T1000 (cell line): ENCODE measurements at places on chromosomes 5 and 9.

DNA sequence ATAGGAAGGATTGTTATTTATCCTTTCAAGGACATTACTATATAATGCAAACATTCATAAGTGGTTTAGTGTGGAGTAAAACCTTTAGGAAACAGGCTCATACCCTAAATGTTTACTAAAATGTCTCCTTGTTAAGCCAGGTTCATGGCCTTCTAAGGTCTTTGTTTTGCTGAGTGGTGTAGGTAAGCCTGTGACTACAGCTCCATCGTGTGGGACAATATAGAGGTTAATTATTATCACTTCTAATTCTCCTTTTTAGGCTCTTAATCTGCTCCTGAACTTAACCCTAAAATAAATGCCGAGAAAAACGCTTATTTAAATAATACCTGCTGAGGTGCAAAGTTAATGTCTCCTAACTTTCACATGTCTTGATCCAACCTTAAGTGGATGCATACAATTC is 43.8 kb downstream of the SPINK5 start:
- no peak for DNase-seq

- no peak for DNase-seq
Observed at GRCh38 chr9:36690412-36691168, 117.9 kb downstream of the MELK start.

GRCh38 chr9:122125158-122125508 is 32.0 kb upstream of the TTLL11 start:
- peak; percentile 64 for DNase-seq

- no peak for DNase-seq
Observed at GRCh38 chr9:124794902-124795491, 18.1 kb downstream of the OLFML2A start.

- peak; percentile 37 for DNase-seq
Observed at GRCh38 chr5:5165541-5166002, 25.4 kb downstream of the ADAMTS16 start.

GRCh38 chr5:31364881-31365636 is 166.8 kb downstream of the DROSHA start:
- peak; percentile 18 for DNase-seq

DNA sequence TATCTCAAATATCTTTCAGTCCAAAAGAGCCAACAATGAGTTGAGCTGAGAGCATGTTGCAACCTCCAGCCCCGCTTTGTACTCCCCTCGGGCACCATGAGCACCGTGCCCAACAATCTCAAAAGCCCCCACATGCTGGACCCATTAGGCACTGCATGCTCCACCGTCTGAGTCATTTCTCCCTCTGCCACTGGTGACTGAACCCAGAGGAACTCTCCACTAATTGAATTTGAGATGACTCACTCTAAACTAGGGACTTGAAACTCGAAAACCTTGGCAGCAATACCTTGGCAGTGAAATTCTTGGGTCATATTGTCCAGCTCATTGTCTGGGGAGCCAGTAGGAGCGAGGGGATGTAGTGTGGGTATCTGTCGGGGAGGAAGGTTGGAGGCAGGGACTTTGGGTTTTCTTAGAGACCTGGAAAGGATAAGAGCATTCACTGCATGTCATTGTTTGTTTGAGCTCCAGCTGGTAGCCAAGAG is 49.9 kb upstream of the SLIT3 start:
- DNase-seq, result peak; percentile 90

DNA sequence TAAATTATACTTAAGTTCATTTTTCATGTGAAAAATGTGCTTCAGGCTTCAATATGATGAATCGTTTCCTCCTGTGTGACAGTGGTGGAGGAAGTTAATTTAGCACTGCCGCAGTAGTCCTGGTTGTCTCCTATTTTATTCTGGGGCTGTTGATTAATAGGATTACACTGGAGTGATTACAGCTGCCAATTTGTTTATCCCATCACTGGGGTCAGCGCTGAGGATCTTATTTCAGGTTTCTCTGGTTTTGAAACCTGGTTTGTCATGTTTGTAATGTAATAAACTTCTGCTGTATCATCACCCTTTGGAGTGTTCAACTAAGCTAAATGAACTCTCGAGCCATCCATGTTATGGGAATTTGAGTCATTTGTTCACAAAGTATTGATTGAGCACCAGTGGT is 241.7 kb upstream of the KCNN2 start:
- DNase-seq, result no peak

DNA sequence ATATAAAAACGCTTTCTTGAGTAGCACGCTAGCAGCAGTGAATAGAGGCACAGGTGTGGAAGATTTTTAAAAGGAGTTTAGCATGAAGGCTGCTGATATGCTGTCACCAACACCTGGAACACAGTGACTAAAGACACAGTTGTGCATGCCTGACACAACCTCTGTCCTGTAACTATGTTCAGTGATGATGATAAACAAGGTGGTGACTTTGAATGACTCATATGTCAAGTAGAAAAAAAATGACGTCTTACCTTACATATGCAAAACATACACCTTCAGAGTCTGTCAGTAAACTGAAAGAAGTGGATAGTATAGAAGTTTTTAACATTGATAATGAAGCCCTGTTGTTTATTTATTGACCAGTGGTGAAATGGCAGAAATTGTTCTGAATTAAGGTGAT is 66.2 kb upstream of the ADCY2 start:
- DNase-seq, result no peak

GRCh38 chr9:118318770-118319431 is 614.7 kb downstream of the TLR4 start:
- DNase-seq, result peak; percentile 51

GRCh38 chr5:106290841-106291240 is 1379.9 kb downstream of the EFNA5 start:
- DNase-seq, result no peak

DNA sequence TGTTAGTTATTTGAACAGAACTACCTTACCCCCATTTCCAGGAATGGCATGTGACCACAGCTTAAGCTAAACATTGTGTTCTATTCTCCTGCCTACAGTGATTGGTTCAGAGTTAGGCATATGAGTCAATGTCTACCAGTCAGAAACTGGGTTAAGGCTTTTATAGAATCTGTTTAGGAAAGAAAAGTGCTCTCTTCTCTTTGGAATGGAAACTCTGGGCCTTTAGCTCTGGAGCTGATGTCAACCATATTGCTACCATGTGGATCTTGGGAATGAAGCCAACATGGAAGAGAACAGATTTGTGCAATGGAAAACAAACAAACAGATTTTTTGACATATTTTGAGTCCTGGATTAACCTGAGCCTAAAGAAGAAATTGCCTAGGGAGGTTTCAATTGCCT is 488.9 kb upstream of the TNC start:
- DNase-seq, result no peak

DNA sequence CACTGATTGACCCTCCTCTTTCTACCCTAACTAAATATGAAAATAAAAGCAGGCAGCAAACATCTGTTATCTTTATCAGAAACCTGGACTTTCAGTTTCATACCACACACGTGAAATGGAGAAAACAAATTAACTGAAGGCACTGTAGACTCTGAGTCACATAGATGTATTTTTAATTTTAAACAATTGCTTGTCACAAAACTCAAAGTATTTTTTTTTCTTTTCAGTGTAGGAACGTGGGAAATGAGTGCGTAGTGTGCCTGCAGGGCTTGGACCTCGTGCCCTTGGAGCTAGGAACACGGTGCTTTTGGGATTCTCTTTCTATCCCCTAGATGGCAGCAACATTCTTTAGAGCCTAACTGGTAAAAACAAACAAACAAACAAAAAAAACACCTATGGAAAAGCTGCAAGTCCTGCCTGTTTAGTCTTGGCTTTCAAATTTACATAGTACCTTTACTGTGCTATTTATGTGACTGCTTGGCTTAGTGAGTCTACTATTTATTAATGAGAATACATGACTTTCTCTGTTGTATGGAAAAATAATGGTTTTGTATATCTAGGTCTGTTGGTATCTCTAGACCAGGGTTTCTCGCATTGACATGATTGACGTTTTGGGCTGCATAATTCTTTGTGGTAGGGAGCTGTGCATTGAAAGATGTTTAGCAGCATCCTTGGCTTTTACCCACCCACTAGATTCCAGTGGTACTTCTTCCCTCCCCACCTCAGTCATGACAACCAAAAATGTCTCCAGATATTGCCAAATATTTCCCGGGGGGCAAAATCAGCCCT is 16.8 kb upstream of the ACTBL2 start:
- no peak for DNase-seq

DNA sequence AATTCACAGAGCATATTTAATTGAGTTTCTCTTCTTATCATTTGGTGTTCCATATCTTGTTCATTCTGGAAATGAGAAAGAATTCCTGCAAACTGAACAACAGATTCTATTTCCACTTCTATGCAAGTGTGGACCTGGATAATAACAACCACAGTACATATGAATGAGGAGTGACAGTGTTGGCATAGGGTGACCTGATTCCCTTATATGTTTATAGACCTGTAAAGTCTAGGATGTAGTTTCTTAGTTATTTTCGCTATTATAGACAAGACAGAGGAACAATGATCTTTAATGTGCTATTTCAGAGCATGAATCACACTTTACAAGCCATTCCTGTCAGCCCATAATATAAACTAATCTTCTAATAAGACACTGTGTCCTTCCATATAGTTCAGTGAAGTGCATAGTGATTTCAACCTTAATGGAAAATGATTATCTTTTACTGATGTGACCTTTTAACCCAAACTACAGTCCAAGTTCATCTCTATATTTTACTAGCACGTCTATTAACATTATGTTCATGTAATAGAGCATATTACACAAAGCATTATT is 88.2 kb upstream of the FAM174A start:
- no peak for DNase-seq

GRCh38 chr5:148255456-148255855 is 13.1 kb upstream of the SPINK13 start:
- no peak for DNase-seq

- DNase-seq, result no peak
Observed at GRCh38 chr9:69317894-69318293, 7.1 kb upstream of the ENTREP1 start.

DNA sequence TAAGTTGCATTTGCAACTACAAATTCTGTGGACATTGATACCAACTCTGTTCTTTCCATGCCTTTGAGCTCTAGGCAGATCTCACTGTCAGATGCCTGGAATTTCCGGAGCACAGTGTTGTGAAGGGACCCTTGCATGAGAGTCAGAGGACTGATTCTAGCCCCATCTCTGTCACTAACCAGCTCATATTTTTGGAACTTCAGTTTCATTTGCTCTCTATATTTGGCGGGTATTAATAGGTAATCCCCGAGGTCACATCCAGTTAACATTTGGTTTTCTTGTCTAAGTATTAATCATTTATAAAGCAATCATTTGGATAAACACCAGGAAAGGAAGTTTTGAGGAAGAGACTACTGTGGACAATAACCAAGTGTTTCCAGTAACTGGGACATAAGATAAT is 115.7 kb downstream of the MAN2A1 start:
- DNase-seq, result no peak

GRCh38 chr9:5186416-5187169 is 1.2 kb upstream of the INSL6 start:
- no peak for DNase-seq

DNA sequence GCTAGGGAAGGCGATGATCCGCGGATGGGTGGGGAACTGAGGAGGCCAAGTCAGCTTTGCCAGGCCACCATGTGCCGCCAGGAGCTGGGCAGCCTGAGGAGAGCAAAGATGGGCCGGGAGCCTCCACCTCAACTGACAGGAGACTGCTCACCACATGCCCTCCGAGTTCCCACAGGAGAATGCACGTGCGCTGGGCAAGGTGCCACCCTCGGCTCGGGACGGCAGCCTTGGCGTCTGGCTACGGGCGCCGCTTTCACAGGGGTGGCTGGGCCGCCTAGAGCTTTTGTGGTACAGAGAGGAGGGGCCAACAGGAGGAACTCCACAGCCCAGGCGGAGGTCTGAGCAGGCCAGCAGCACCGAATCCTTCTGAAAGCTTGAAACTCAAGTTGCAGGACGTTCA is 5.3 kb upstream of the TBC1D9B start:
- no peak for DNase-seq

- no peak for DNase-seq
Observed at GRCh38 chr5:142550471-142550870, 135.4 kb downstream of the FGF1 start.

DNA sequence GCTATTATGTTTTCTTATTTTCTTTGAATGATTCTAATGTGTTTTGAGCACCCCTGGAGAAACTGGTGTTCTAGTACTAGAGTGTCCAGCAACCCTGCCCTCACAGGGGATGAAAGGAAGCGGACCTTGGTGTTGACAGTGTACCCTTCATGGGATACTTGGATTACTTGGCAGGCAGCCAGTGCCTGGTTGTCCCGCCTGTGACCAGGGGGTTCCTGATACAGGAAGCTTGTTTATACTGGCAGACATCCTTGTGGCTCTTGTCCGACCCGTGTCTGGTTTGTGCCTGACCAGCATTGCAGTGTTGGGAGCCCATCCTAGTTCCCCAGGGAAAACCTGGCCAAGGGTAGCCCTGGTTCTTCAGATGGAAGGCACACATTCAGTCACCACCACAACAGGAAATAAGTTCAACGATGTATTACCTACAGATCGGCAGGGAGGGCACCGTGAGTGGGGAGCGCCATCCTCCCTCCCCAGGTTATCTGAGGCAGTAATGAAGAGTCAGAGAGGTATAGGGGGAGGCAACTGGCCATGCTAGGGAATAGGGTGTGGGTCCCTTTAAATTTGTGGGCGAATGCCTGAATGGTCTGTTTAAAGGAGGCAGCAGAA is 47.3 kb downstream of the CACNA1B start:
- DNase-seq, result no peak

DNA sequence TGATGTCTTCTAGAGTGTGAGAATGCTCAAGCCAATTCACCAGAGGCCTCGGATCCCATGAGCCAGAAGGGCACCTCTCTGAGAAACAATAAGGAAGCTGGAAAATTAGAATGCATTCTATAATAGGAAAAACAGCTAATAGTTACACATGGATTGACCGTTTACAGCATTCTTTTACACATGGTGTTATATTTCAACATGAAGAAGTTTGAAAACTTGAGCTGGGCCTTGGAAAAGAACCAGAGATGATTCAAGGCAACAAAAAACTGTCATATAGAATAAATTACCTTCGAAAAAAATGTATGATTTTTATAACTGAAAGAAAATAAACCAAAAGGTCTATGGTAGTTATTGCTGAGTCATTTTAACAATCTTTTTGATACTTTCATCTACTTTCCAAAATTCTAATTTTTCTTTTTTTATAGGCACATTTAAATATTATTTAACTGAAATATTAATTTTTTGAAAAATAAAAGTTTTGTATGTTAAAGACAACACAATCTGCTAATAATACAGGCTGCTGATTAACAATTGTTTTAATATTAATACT is 6.2 kb downstream of the SH3TC2 start:
- DNase-seq, result no peak

DNA sequence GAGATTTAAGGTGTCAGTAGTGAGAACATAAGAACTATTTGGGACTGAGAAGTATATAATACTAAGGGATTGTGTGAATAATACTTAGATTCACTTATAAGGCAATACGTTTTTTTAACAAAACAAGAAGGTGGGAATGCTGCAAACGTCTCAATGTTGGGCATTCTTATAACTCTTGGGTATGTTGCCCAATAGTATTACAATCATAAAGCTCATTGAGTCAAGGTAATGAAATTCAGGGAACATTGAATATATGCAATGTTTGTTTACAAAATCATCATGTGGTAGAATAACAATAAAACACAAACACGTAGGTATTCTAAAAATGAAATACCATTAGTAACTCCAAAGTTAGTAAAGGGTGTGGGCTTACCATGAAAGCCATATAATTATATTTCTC is 400.7 kb downstream of the KIAA0825 start:
- no peak for DNase-seq

GRCh38 chr5:177356746-177357145 is 978 bp upstream of the RGS14 start:
- no peak for DNase-seq

GRCh38 chr9:131590449-131590848 is 45.1 kb downstream of the PRRT1B start:
- no peak for DNase-seq

- DNase-seq, result no peak
Observed at GRCh38 chr5:123367739-123368138, 55.5 kb downstream of the CEP120 start.
